ENCODE measurements at places on chromosomes 11 and 22.

DNA sequence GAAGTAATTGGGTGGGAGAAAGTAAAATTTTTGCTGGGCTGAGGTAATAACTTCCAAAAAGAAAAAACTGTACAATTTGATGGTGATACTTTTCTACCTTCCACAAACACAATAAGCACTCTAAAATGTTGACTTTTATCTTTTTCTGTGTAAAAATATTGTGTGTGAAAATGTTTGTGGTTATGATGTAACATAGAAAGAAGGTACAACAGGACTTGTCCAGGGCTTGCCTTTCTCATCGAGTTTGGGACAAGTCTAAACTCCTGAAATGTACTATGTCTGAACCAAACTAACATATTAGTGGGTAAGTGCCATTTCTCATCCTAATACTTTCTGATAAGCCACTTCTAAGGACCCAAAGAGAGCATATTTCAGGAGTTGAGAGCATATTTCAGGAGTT, 174.2 kb upstream of the PDGFD start:
- no peak for DNase-seq

GRCh38 chr11:72190631-72191071, 1.3 kb upstream of the FOLR1 start:
- no peak for DNase-seq

- no peak for DNase-seq
Measured at GRCh38 chr11:82229341-82229740, 504.3 kb downstream of the FAM181B start.

GRCh38 chr22:41762980-41763779, 37.3 kb upstream of the CCDC134 start:
- DNase-seq = peak; percentile 33

DNA sequence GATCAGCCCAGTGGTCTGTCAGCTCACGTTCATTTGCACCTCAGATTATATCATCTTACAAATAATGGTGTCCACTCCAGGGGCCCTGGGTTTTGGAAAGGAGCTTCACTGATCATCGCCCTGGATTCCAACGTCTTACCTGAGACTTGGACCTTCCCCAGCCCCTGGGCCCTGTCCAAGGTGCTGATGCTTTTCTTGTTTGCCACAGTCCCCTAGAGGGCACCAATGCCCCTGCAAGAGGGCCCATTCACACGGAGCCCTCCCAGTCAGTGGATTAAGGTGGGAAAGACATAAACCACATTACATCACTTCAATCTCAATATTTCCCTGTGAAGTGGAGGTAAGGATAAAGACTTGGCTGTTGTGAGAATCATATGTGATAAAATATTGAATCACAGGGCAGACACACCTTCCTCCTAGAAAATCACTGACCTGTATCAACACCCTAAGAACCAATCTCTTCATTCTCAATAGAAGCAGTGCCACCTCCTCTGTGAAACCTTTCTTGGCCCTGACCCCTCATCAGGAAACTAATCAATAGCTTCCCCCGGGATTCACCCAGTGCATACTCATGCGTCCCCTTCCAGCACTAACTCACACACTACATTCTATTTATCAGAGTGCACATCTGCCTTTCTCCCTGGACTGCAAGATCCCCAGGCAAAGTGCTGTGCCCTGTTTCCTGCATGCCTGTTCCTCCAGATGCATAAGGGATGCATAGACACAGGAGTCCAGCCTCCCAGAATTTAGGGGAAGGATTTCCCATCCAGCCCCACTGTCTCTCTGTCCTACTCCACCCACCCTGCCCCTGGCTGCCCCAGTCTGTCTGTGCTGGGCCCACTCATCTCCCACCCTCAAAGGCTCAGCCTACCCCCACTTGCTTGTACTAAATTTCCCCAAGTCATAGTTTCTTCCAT, 167.0 kb downstream of the BUD13 start:
- DNase-seq = no peak

GRCh38 chr11:117143390-117143789, 697 bp upstream of the PAFAH1B2 start:
- peak; percentile 14 for DNase-seq

- DNase-seq = peak; percentile 73
Measured at GRCh38 chr11:67265633-67266448, 432 bp upstream of the GRK2 start.

DNA sequence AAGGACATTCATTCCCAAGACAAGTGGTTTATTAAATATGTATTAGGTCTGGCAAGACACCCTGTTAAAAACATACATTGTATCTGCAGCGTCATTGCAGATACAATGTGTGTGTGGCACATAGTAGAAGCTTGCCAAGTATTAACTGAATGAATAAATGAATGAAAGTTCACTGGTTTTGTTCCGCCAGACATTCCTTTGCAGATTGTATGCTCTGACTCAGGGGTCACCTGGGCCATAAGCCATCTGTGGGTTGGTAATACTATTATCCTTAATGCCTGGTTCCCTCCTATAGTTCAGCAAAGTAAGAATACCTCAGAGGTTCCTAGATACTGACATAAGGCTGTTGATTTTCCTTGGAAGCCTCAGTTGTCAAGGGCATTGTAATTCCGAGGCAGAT, 377.3 kb upstream of the CCDC90B start:
- DNase-seq = no peak

DNA sequence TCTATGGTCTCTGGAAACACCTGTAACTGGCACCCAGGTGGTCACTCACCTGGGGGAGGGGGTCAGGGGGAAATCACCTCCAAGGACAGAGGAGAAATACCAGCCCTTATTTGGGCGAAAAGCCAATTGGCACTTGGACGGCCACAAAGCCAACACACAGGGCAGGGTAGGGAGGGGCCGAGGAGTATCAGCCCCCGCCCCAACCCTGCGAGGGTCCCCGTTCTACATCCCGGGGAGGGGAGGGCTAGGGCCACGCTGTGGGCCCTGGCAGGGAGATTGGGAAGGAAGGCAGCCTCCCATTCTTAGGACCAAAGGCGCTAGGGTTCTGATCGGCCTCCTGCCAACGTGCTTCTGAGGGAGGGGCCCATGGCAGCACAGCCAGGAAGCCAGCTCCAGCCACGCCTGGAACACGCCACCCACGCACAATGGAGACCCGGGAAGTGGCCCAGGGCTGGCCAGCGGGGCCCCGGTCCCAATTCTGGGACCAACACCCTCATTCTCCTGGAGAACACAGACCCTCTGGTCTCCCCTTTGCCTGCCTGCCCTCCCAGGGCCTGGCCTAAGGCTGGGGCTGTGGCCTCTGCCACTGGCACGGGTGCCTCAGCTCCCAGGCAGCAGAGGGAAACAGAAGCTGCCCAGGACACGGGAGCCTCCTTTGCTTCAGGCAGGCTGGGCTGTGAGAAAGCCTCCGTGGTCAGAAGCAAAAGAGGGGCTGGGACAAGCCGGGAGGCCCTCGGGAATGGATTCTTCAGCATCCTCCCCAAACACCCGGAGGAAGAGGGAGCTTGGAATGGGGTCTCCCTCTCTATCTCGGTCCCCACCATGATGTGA, 7.4 kb downstream of the CBX6 start:
- DNase-seq = no peak

DNA sequence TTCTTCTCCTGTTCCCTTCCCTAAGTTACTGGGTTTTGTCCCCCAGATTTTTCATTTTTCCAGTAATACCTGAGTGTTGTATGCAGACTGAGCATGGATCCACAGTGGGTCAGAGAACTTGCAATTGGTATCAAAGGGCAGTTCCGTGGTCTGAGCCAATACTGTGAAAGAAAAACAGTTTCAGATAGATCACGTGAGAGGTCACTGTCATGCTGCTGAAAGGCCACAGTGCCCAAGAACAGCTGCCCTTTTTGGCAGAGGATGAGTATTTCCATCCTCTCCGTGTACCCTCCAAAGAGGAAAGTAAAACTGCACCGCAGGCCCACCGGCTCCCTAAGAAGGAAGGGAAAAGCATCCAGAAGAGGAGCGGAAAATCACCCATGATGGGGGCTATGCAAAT, 73.0 kb upstream of the TBCEL start:
- DNase-seq = no peak

DNA sequence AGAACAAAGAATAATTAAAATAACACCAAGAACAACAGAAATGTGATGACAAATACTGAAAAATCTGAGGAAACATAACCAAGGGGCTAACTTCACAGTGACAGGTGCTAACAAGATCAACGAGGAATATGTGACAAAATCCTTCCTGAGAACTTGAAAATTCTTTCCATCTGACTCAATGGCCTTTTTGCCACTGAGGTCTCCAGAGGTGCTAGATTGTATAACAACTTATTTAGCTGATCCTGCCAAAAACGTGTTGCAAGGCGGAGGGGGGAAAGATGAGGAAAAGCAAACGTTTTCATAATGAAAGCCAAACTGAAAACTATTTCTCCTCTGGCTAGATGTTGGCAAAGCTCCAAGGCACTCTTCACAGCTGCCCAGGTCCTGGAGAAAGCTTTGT, 364.5 kb downstream of the NTM start:
- no peak for DNase-seq

DNA sequence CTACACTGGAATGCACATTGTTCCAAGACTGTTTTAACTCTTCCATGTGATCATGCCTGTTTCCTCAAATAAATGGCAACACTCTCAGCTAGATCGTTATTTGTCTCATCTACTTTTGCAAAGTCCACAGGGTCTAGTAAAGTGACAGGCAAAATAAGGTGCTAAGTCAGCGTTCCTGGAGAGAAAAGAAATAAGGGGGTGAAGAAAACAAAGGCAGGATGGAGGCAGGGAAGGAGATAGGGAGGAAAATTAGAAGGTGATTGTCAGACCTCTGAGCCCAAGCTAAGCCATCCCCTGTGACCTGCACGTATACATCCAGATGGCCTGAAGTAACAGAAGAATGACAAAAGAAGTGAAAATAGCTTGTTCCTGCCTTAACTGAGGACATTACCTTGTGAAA, 132.1 kb downstream of the RAB38 start:
- DNase-seq = no peak

DNA sequence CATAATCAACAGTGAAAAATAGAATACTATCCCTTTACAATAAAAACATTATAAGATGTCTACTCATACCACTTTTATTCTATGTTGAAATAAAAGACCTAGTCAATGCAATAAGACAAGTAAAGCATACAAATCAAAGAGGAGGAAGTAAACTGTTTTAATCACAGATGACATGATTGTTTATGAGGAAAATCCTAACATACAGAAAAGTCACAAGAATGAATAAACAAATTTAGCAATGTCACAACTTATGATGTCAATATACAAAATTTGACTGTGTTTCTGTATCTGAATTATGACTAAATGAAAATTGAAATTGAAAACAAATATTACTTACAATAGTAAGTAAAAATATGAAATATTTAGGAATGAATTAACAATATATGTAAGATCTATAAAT, 221.9 kb upstream of the GRIA4 start:
- DNase-seq = no peak

GRCh38 chr11:132405728-132406127, 1035.3 kb downstream of the NTM start:
- no peak for DNase-seq

- no peak for DNase-seq
Measured at GRCh38 chr22:20646906-20647305, 127.0 kb upstream of the SERPIND1 start.

DNA sequence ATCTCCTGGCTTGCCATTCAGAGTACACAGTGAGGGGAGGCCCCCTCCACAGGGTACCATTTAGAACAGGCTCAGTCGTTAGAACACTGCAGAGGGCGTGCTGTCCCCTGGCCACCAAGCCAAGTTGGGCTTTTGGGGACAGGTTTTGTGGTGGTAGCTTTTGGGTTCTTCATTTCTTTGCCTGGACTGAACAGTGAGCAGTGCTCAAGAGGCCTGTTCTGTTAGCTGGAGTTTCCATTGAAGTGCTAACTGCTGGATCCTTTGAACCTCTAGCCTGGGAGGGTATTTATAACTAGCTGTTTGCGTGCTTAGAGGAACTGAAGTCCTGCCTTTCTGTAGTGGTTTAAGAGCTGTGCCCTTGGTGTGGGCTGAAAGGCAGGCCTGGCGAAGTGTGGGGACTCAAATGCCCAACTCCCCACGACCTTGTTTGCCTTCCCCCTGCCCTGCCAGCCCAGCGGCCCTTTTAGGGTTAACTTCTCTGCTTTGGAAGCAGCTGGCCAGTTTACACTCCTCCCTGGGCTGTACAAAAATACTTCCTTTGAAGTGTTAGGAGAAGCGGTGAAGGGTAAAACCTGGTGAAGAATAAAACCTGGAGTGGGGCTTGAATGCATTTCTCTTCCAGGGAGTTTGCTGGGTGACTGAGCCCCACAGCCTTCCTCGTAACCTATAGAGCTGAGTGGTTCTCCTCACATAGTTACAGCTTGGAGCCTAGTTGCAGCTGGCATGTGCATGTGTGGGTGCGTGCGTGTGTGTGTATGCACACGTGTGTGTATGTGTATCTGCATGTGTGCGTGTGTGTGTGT, 34.6 kb downstream of the ZNRF3 start:
- no peak for DNase-seq

DNA sequence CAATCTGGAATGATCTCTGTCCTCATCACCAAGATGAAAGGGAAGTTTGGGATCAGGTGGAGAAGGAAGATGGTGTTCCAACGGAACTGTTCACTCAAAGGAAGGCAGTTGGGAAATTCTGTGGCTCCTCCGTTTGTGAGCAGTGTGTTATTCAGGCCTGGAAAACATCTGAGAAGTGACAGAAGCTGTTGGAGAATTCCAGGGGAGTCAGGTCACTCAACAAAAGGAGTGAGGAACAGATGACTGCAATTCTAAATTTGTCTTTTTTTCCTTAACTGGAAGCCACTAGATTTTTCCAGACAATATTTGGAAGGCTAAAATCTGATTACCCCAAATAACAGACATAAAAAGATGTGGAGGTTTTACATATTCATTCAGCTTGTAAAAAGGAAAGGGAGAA, 107.8 kb downstream of the CD44 start:
- no peak for DNase-seq

GRCh38 chr22:36424901-36425579, 37.3 kb upstream of the MYH9 start:
- DNase-seq = no peak

DNA sequence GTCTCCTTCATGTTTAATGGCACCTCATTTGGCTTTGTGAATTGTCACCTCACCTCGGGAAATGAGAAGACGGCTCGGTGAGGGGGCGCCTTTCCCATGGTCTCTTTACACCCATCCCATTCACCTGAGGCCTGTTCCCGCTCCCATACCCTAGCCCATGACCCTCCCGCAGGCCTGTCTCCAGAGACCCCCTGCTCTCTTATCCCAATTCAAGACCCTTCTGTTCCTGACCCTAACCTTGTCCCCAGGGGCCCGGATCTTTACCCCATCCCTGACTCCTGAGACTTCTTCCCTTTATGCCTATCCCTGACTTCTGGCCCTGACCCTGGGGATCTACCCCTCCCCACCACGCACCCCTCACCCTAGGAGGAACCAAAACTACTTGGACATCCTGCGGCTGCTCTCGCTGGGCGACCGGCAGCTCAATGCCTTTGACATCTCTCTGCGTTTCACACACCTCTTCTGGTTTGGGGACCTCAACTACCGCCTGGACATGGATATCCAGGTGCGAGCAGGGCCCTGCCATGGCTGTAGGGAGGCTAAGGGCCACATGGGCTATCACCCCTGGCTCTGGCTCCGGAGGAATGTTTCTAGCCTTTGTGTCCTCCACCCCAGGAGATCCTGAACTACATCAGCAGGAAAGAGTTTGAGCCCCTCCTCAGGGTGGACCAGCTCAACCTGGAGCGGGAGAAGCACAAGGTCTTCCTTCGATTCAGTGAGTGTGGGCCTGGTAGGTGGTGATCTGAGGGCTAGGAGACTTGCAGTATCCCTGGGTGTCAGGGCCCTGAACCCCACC, 7.9 kb downstream of the INPPL1 start:
- DNase-seq = no peak
